NCI-H1417 treated with DMSO at 0.1 percent for 48 hours (cell line): ENCODE measurements at places on chromosomes 3 and 15.
A peak's percentile ranks its signal among the peaks of the same experiment; 100 is the strongest.

GRCh38 chr3:126472277-126473006, 3.2 kb downstream of the ZXDC start:
- no peak for DNase-seq

- peak; percentile 4 for DNase-seq
Measured at GRCh38 chr3:113531826-113532697, at the start of gene SIDT1. Gene SIDT1 (plus strand): TSS chr3:113532555. CDS start chr3:113533022, 467 bp downstream.

DNA sequence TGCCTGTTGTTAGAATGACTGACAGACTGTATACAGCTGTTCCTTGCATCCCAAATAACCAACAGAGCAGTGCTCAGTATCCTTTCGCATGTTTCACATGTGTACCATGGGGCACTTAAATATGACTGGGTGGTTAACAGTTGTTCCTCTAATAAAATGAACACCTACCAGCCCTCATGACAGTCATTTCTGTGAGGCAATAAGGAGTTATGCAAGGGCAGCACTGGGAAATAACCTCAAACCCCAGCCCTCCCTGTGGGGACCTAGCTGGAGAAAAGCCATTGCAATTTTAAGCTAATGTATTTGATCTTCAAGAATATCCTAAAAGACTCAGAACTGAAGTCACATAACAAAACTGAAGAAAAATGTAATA, 7.3 kb downstream of the RFT1 start:
- no peak for DNase-seq

DNA sequence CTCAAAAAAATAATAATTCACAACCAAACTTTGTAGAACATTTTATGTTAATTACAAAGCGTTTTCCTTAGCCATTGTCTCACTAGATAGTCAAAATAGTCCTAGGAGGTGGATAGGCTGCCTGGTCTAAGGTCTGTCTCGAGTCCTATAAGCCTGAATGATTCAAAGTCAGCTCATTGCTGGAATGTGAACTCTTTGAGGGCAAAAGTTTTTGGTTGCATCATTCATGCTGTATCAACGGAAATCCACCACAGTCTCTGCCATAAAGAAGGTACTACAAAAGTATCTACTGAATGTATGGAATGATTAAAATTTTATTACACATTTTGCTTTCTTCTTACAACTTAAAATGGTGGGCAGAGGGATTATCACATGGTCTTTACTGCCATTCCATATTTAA, 387.3 kb upstream of the RARB start:
- DNase-seq = no peak

GRCh38 chr3:74267588-74268184, 346.8 kb downstream of the CNTN3 start:
- no peak for DNase-seq
